GM12878 (cell line): ENCODE measurements at places on chromosomes 4 and X. TPM values are rescaled to one million over a fixed set of nuclear protein-coding genes. Genes with fewer than 3 reads are reported as not detected.

GRCh38 chr4:26034849-26035248 is 120.8 kb downstream of the SMIM20 start:
- no peak for DNase-seq

DNA sequence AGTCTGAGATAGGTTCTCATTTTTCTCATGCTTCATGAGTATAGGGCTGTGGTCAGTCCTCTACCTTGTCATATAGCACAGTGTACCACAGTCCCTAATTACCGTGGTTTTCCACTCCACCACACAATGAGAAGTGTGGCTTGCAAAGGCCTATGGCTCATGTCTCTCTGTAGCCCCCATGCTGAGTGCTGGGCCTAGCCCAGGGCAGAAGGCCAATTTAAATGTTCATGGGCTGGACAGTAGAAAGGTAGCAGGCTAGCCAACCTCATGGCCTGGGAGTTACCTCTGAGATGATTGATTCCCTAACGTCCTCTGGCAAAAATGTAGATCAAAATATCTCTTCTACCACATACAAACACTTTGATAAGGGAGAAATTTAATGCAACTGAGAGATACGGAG is 222.5 kb downstream of the AFF2 start:
- no peak for DNase-seq

The MMRN1 gene
- total RNA-seq, result 0.85 and 1.1 TPM in 2 replicates

DNA sequence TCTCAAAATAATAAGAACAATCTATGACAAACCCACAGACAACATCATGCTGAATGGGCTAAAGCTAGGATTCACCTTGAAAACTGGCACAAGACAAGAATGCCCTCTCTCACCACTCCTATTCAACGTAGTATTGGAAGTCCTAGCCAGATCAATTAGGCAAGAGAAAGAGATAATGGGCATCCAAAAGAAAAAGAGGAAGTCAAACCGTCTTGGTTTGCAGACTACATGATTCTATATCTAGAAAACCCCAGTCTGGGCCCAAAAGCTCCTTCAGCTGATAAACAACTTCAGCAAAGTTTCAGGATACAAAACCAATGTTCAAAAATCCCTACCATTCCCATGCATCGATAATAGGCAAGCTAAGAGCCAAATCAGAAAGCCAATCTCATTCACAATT is 59.0 kb downstream of the CHM start:
- no peak for DNase-seq

The NONO gene
- total RNA-seq, result 395 and 417 TPM in 2 replicates

DNA sequence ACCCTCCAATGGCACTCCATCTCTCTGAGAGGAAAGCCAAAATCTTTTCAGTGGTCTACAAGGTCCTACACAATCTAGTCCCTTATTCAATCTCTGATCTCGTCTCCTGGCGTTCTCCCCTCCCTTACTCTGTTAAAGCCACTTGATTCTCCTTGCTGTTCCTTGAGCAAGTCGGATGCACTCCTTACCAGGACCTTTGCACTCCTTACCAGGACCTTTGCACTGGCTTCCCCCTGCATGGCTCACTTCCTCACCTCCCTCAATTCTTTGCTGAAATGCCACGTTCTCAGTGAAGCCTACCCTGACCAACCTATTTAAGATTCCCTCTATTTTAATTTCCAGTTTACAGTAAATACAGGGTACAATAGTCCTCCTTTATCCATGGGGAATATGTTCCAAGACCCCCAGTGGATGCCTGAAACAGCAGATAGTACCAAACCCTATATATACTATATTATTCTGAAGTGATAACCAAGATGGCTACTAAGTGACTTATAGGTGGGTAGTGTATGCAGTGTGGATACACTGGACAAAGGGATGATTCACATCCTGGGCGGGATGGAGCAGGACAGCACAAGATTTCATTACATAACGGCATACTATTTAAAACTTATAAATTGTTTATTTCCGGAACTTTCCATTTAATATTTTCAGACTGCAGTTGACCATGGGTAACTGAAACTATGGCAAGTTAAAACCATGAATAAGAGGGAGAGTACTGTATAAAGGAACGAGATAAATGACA is 6.5 kb upstream of the DLG3 start:
- DNase-seq, result no peak

DNA sequence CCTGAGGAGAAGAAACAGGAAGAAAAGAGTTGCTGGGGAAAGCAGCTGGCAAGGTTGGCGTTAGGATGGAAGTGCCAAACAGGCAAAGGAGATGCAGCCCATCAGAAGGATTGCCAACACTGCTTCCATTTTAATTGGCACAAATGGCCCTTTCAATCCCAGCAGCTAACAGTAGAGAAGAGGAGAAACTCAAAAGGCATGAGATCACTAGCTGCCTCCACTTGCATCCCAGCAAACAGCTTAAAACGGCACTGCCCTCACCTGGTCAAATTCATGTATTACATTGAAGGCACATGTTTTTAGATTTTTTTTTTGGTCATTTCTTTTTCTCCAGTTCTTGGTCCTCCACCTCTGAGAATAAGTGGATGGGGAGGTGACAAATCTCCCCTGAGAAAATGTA is 14.9 kb upstream of the LOC101059915 start:
- no peak for DNase-seq

The NXF2B gene
- not detected in 2 replicates for total RNA-seq

DNA sequence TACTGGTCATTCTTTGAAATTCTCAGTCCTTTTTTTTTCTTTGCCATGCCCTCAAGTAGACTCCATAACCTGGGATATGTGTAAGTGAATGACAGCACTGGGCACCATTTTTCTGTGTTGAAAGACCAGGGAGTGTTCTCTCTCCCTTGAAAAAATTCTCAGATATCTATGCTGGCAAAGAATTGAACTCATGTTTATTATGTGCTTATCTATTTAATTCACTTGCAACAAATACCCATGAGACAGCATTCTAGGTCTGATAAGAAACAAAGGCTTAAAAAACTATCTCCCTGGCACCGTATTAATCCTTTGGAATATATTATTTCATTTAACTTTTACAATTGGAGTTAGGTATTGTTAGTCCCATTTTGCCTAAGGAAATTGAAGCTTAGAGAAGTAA is 36.7 kb downstream of the LARP7 start:
- DNase-seq, result no peak

DNA sequence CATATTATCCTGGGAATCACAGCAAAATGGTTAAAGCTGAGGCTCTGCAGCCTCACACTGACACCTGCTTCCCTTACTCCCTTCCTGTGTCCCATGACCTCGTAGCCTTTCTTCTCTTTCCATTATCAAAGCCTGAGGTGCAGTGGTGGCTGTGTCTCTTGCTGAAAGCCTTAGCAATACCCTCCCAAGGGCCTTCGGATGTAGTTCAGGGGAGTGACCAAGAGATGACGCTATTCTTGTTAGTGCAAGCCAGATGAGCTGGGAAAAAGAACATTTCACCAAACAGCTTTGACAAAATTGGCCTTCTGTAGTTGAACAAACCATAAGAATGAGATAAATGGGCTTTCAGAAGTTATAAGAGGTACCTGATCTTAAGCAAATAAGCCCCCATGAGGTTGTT is 31.6 kb downstream of the SMIM10L2A start:
- DNase-seq, result no peak

DNA sequence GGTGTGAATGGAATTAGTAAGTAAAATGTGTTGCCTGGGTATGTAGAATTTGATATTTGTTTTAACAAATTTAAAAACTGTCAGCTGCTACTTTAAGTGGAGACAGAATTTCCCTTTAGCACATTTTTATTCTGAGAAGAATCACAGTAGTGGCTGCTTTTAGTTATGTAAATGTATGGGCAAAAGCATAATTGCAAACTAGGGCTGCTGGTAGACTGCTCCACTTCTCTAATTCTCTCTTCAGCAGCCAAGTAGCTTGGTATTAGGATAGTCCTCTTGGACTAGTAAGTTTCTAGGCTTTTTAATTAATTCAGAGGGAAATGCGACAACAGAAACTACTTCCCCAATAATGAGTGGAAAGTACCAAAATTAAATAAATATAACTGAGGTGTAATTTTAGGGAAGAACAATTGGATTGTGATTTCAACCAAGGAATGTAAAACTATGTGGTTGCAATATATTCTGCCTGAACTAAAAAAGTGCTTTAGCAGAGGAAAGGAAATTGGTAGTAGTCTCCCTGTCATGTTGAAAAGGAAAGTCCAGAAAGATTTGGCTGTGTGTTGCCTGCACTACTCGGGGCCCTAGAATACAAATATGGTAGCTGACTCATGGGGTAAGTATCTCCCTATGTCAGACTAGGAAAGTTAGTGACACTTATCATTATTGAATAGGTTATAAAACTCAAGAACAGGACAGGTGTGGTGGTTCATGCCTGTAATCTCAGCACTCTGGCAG is 9.2 kb upstream of the EIF4E start:
- DNase-seq, result no peak

The SEPSECS gene
- 7.1 and 7.2 TPM in 2 replicates for total RNA-seq
